AG09309 (cell line): ENCODE measurements at places on chromosomes 3 and 15.

- DNase-seq: no peak
These were observed 119.6 kb downstream of the MOBP start for GRCh38 chr3:39587113-39587512.

- no peak for DNase-seq
These were observed 266.7 kb downstream of the CNTN3 start for GRCh38 chr3:74347563-74348268.

DNA sequence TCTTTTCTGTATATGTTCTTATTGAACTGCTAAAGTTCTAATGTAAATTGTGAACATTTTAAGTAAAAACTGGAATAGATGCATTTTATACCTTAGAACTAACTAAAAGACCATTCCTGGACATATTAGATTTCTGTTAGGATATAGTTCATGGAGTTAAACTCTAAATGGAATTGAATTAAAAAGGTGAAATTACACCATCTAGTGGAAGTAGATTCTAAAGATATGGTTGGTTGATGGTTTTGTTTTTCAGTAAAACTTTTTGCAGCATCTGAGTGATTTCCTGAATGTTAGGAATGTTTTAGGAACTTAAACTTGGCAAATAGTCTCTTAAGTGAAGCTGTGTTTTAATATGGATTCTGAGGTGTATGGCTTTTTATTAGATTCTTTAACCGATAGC lies 96.8 kb downstream of the SLMAP start:
- DNase-seq: no peak

- no peak for DNase-seq
These were observed 97.2 kb upstream of the MB21D2 start for GRCh38 chr3:193014902-193015301.

GRCh38 chr3:69838217-69838616 lies 99.0 kb downstream of the MITF start:
- DNase-seq: peak; percentile 85
